ENCODE measurements at places on chromosomes 4 and X.
A peak's percentile ranks its signal among the peaks of the same experiment; 100 is the strongest.

DNA sequence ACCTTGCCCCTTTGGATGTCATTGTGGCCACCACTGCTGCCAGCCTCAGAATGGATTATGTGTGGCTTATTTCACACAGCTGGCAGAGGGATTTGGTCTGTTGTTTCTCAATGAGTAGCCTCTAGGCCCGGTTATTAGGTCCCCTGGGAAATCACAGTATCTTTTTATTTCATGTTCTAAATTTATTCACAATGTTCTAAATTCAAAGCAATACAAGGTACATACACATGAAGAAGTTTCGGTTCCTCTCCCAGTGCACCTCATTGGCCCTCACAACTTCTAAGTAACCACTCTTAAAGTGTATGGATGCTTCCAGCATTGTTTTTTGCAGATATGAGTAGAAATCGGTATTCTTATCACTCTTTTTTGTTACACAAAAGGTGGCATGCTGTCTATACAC, 262.7 kb downstream of the RCHY1 start:
- no peak for DNase-seq

DNA sequence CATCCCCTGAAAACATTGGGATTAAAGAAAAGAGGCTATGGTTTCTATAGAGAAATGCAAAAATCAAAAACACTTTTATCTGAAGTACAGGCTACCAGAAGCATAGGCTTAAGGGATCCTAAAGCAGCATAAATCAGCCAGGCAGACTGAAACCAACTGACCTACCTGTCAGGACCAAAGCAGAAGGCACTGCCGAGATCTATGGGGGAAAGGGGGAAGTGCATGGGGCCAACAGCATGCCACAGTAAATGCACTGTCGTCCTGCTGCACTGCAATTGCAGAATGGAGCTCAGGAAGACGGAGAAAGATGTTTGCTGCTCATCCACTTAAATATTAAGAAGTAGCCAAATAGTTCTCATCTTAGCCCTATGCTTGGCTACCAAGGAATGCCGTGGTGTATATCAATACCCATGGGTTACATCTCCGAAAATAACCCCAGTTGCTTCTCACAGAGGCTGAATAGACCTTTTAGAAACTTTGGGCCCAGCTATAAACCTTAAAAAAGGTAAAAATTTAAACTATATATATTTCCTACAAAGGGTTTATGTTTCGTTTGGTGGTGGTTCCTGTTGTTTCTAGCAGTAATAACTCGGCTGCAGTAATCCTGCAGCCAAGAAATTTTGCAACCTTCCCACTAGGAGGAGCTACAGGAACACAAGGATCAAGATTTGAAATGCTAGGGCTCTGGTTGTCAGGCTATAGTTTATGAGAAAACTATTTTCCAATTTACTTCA, 312.2 kb upstream of the DIAPH2 start:
- no peak for DNase-seq

- no peak for DNase-seq
Observed at GRCh38 chr4:112083587-112084347, 61.5 kb upstream of the FAM241A start.

GRCh38 chr4:13547485-13548041, 3.3 kb upstream of the NKX3-2 start:
- DNase-seq: no peak

- peak; percentile 22 for DNase-seq
Observed at GRCh38 chr4:182448281-182449151, 205.3 kb downstream of the TENM3 start.

GRCh38 chr4:182126096-182126495, 117.1 kb upstream of the TENM3 start:
- DNase-seq: no peak

DNA sequence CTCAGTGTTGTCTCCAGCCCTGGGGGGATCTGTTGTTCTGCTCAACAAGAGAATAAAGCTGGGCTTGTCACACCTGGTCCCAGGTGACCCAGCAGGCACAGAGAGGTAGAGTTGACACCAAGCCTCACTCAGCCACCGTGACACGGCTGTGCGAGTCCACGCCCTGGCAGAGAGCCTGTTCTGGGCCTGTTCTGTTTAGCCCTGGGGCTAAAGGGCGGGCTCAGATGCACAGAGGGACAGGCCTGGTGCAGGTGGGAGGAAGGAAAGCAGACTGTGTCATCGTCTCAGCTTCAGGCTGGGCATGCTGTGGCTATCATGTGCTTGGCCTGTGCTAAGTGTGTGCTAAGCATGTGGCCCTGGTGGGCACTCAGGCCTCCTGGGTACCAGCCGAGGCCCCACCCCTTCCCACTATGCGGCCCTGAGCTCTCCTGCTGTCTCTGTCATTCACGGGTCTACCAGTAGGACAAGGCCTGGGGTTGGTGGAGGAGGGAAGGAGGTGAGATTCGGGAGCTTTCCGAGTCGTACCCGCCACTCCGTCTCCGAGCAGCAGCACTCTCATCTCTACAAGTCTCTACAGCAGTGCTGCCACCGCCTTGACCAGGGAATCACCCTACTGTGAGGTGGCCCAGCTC, 10.8 kb downstream of the WFS1 start:
- DNase-seq: no peak

- no peak for DNase-seq
Observed at GRCh38 chrX:41711021-41711667, 12.8 kb upstream of the GPR82 start.

Measured in stimulated activated CD4-positive, alpha-beta T cell treated with anti-CD3 and anti-CD28 coated beads, Interleukin-1b, Interleukin-23, amount 100 ng/mL, for 24 hours (primary cell).